ENCODE measurements at places on chromosomes 6 and 20. TPM values are rescaled to one million over a fixed set of nuclear protein-coding genes. Genes with fewer than 3 reads are reported as not detected.

DNA sequence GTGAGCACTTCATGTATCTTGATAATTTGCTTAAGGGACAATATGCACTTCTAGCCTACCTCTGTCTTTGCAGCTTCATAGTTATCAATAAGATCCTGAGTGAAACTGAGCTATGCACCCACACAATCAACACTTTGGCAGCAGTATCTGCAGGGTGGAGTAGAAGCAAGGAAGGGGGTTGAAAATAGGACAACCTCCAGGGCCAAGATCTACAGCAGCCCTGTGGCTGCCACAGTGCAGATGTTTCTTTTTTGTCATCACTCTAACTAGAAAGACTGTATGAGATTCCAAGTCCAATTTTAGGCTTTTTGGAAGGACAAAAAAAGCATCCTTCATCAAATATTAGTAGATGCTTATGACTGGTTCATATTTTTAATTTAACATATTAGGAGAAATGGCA, 336.1 kb upstream of the CITED2 start:
- H3K27ac ChIP-seq = no peak overlapping the region
- peaks cover 62% of the 10 kb centered on the region for H3K4me1 ChIP-seq
- no peaks in the 10 kb centered on the region for H3K27me3 ChIP-seq
- no peak overlapping the region for H3K4me3 ChIP-seq
- DNase-seq = no peak
- no peaks in the 10 kb centered on the region for H3K36me3 ChIP-seq

NDUFAF4 gene
- total RNA-seq = 32.1 TPM

CCN6 gene
- total RNA-seq = not detected

DNA sequence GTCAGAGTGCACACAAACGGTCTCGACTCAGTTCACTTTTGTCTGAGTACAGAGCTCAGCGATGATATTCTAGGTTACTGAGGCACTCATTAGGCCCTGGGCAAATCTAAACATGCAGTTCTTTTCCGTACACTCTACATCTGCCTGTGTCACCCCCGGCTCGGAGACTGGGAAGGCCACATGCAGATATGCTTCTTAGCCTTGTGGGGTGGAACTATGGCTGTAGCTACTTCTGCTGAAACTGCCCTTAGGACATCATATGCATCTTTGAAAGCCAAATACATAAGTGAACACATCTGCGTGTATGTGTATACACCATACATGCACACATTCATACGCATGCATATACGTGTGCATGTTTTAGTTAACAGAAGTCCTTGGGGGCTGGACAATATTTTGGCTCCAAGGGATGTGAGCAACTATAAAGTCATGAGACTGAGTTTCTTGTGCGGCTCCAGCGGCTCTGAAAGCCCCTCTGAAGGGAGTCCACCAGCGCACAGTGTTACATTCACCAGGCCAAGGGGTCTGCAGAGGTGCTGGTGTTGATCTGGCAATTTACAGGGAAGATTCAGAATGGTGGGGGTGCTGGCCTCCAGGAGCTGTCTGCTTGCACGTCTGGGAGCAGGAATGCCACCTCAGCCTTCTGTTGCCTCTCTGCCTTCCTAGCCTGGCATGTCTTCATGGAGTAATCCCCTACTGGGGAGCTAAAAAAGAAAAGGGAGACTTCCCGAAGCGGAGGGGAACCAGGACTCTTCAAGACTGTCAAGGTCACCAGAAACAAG, 31.6 kb downstream of the PSMG4 start:
- H3K4me1 ChIP-seq = no peaks in the 10 kb centered on the region
- H3K4me3 ChIP-seq = no peak overlapping the region
- H3K36me3 ChIP-seq = no peaks in the 10 kb centered on the region
- no peak for DNase-seq
- no peak overlapping the region for H3K27ac ChIP-seq

DNA sequence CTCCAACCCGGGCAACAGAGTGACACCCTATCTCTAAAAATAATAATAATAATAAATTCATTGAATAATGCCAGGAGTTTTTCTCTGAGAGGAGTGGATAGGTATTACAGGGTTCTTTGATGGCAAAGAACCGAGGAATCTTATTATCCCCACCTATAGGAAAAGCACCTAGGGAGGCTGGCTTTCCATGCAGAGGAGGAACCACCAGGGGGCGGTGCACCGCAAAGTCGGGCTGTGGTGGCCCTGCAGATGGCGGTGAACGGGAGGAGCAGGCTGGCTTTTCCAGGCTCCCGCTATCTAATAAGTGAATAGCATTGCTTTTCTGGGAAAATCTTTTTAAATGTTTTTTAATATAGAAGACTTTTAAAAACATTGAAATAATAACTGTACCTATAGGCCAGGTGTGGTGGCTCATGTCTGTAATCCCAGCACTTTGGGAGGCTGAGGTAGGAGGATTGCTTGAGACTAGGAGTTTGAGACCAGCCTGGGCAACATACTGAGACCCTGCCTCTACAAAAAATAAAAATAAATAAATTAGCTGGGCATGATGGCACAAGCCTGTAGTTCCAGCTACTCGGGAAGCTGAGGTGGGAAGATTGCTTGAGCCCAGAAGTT, 864.2 kb downstream of the KIF16B start:
- peaks cover 1% of the 10 kb centered on the region for H3K4me1 ChIP-seq
- no peak overlapping the region for H3K27ac ChIP-seq
- H3K27me3 ChIP-seq = no peaks in the 10 kb centered on the region
- no peaks in the 10 kb centered on the region for H3K36me3 ChIP-seq
- no peak overlapping the region for H3K4me3 ChIP-seq

HLA-DQB2 gene
- total RNA-seq = not detected

GRCh38 chr6:142275236-142276006, 26.4 kb upstream of the ADGRG6 start:
- H3K4me3 ChIP-seq = no peak overlapping the region
- peaks cover 26% of the 10 kb centered on the region for H3K4me1 ChIP-seq
- H3K27me3 ChIP-seq = no peaks in the 10 kb centered on the region
- H3K27ac ChIP-seq = no peak overlapping the region

GRCh38 chr6:112744827-112745226, 397.7 kb downstream of the RFPL4B start:
- H3K4me1 ChIP-seq = no peaks in the 10 kb centered on the region
- no peak for DNase-seq
- no peaks in the 10 kb centered on the region for H3K27me3 ChIP-seq
- no peak overlapping the region for H3K27ac ChIP-seq
- no peak overlapping the region for H3K4me3 ChIP-seq

GRCh38 chr20:41592516-41593216, 25.5 kb downstream of the CHD6 start:
- no peak overlapping the region for H3K4me3 ChIP-seq
- H3K36me3 ChIP-seq = peaks cover 10% of the 10 kb centered on the region
- H3K27me3 ChIP-seq = no peaks in the 10 kb centered on the region
- H3K4me1 ChIP-seq = no peaks in the 10 kb centered on the region
- DNase-seq = no peak

IPCEF1 gene
- total RNA-seq = 0.57 TPM

DNA sequence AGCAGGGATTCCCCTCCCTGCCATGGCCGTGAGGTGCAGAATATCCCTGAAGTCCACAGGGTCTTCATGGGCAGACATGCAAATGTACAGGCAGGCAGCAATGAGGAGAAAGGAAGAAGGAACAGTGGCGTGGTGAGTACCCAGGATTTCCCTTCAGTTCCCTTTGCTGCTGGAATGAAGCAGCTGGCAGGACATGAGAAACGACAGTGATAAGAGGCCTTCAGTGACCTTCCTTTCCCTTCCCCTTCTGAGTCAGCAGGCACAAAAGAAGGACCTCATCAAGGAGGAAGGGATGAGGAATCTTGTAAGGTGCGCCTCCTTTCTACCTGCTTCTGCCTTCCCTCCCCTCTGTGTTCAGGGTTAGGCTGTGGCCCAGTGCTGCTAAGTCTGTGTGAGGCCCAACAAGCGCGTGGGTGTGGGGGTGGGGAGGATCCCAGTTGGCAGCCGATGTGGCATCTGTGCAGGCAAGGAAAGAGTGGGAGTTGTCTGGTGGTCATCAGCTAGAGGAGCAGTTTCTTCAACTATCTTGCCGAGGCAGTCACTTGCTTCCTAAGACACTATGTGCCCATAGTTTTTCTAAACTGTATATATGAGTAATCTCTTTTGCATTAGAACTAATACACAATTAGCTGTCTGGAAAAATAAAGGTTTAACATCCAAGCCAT, 29.5 kb upstream of the FBXO9 start:
- H3K4me3 ChIP-seq = no peak overlapping the region
- no peaks in the 10 kb centered on the region for H3K27me3 ChIP-seq
- H3K4me1 ChIP-seq = no peaks in the 10 kb centered on the region
- H3K27ac ChIP-seq = no peak overlapping the region
- H3K36me3 ChIP-seq = no peaks in the 10 kb centered on the region

GRCh38 chr6:52420668-52421358, 671 bp downstream of the EFHC1 start:
- H3K36me3 ChIP-seq = no peaks in the 10 kb centered on the region
- H3K27me3 ChIP-seq = no peaks in the 10 kb centered on the region
- no peak for DNase-seq
- peaks cover 60% of the 10 kb centered on the region for H3K4me1 ChIP-seq
- no peak overlapping the region for H3K27ac ChIP-seq
- H3K4me3 ChIP-seq = peak overlapping the region; percentile 75

GRCh38 chr6:139766796-139767195, 392.3 kb upstream of the CITED2 start:
- no peaks in the 10 kb centered on the region for H3K27me3 ChIP-seq
- DNase-seq = no peak
- H3K4me1 ChIP-seq = peaks cover 62% of the 10 kb centered on the region
- H3K27ac ChIP-seq = peak overlapping the region; percentile 80

- peaks cover 21% of the 10 kb centered on the region for H3K4me1 ChIP-seq
- H3K4me3 ChIP-seq = no peak overlapping the region
- DNase-seq = peak; percentile 37
- H3K36me3 ChIP-seq = no peaks in the 10 kb centered on the region
Measured at GRCh38 chr6:17278289-17279063, 2.7 kb upstream of the RBM24 start.

DNA sequence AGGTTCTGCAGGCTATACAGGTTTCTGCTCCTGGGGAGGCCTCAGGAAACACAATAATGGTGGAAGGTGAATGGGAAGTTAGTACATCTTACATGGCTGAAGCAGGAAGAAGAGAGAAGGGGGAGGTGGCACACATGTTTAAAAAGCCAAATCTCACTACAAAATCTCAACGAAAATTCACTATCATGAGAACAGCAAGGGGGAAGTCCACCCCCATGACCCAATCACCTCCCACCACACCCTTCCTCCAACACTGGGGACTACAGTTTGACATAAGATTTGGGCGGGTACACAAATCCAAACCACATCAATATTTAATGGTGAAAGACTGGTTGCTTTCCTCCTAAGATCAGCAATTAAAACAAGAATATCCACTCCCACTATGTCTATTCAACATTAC, 13.8 kb upstream of the POLR1H start:
- H3K4me3 ChIP-seq = no peak overlapping the region
- DNase-seq = no peak
- no peaks in the 10 kb centered on the region for H3K27me3 ChIP-seq
- no peak overlapping the region for H3K27ac ChIP-seq

DNA sequence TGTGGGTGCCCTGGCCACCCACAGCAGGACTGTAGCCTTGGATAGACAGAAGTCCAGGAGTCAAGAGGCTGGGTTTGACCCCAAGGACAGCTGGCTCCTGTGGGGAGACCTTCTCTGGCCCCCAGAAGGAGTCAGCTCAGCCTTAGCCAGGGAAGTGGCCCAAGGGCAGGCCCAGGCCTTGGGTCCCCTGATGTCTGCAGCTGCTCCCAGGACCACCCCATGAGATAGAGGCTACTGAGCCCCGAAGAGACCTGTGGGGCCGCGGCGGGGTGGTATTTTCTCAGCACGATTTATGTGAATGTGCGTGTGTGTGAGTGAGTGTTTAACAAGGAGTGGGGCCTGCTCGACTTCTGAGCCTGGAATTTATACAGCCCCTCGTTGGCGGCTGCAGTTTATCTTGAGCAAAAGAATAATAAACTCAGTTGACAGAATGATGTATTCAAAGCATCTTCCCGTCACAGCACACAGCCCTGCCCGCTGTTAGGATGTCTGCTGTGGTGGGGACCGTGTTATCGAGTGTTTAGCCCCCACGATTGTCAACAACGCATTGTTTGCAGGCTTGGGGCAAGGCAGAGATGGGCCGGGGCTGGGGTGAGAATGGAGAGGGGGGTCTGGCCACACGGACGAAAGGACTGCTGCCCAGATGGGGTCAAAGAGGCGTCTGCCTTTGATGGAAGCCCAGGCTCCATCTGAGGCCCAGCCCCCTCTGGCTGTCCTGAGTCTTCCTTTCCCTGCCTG, 163.3 kb downstream of the VEGFA start:
- no peak for DNase-seq
- H3K27me3 ChIP-seq = no peaks in the 10 kb centered on the region
- peaks cover 8% of the 10 kb centered on the region for H3K4me1 ChIP-seq
- H3K27ac ChIP-seq = no peak overlapping the region
- H3K4me3 ChIP-seq = no peak overlapping the region
- H3K36me3 ChIP-seq = no peaks in the 10 kb centered on the region

ULBP3 gene
- 4.2 TPM for total RNA-seq

GRCh38 chr6:138765896-138766655, 7.5 kb upstream of the CCDC28A start:
- no peaks in the 10 kb centered on the region for H3K4me1 ChIP-seq
- H3K27me3 ChIP-seq = no peaks in the 10 kb centered on the region
- no peak overlapping the region for H3K27ac ChIP-seq
- H3K36me3 ChIP-seq = no peaks in the 10 kb centered on the region
- no peak overlapping the region for H3K4me3 ChIP-seq
- DNase-seq = no peak

GTSF1L gene
- total RNA-seq = not detected

GRCh38 chr6:71463061-71463460, 174.4 kb downstream of the OGFRL1 start:
- H3K4me1 ChIP-seq = peaks cover 3% of the 10 kb centered on the region
- DNase-seq = no peak
- no peak overlapping the region for H3K27ac ChIP-seq

- H3K27ac ChIP-seq = peak overlapping the region; percentile 61
- H3K4me3 ChIP-seq = no peak overlapping the region
- peaks cover 21% of the 10 kb centered on the region for H3K36me3 ChIP-seq
- peak; percentile 90 for DNase-seq
- H3K4me1 ChIP-seq = peaks cover 47% of the 10 kb centered on the region
- no peaks in the 10 kb centered on the region for H3K27me3 ChIP-seq
Measured at GRCh38 chr20:2108987-2109386, 7.4 kb downstream of the STK35 start.

- no peaks in the 10 kb centered on the region for H3K27me3 ChIP-seq
- peaks cover 11% of the 10 kb centered on the region for H3K4me1 ChIP-seq
- no peak for DNase-seq
- H3K4me3 ChIP-seq = no peak overlapping the region
- H3K27ac ChIP-seq = no peak overlapping the region
- no peaks in the 10 kb centered on the region for H3K36me3 ChIP-seq
Measured at GRCh38 chr6:157978021-157978783, 3.5 kb upstream of the SYNJ2 start.

- no peak for DNase-seq
- H3K4me1 ChIP-seq = no peaks in the 10 kb centered on the region
- no peak overlapping the region for H3K4me3 ChIP-seq
- H3K36me3 ChIP-seq = no peaks in the 10 kb centered on the region
- no peaks in the 10 kb centered on the region for H3K27me3 ChIP-seq
- no peak overlapping the region for H3K27ac ChIP-seq
Measured at GRCh38 chr6:65988006-65988405, 281.0 kb upstream of the EYS start.

HMGCLL1 gene
- 0.68 TPM for total RNA-seq

ASIP gene
- total RNA-seq = not detected

GRCh38 chr6:131382631-131383030, 190.4 kb upstream of the ARG1 start:
- DNase-seq = no peak
- H3K4me1 ChIP-seq = no peaks in the 10 kb centered on the region
- H3K27me3 ChIP-seq = no peaks in the 10 kb centered on the region
- no peak overlapping the region for H3K27ac ChIP-seq

SNX3 gene
- total RNA-seq = 102 TPM
